B cell (primary cell): ENCODE measurements at places on chromosomes 16 and 17.

- no peak for DNase-seq
These were observed 2.8 kb upstream of the SHISA9 start for GRCh38 chr16:12898551-12898950.

DNA sequence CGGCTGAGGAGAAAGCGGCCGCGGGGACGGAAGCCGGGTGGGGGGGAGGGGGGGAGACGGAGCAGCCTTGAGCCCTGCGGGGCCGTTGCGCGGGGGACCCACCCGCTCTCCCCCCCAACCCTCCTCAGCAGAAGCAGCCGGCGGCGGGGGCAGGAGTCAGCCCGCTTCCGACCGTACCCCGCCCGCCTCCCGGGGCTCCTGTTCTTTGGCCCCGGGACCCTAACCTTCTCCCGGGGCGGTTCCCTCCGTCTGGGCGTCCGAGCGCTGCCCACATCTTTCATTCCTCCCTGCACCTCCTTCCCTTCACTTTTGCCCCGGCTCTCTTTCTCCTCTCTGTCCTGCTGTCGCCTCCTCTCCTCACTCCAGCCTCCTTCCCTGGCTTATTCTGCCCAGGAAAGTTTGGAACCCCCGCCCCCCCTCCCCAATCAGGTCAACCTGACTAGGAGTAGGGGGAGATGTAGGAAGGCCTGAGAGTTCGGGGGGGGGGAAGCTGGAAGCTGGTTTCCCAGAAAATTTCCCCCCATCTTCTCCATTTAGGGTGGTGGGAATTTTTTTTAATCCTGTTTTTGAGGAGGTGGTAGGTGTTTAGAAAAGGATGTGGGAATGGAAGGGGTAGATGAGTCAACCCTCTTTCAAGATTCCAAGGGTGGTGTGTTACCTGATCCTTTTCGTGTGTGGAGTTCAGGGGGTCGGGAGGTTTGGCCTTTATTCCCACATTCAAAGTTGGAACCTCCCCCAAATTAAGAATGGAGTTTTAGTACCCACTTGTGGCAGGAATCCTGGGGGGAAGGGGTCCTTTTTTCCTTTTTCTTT lies 427 bp upstream of the NLK start:
- no peak for DNase-seq

GRCh38 chr16:55478827-55479429 lies at the start of gene MMP2:
MMP2 (plus strand) TSS chr16:55479198; CDS start chr16:55479480, 282 bp downstream.
- DNase-seq = no peak

- DNase-seq = no peak
These were observed 244.8 kb downstream of the NTN1 start for GRCh38 chr17:9266031-9266680.
